CD4-positive, CD25-positive, alpha-beta regulatory T cell (primary cell): ENCODE measurements at places on chromosomes 5 and 9. TPM values are rescaled to one million over a fixed set of nuclear protein-coding genes. Genes with fewer than 3 reads are reported as not detected.

The SOHLH1 gene
- not detected for total RNA-seq

The TRPM3 gene
- total RNA-seq, result not detected

The CANX gene
- total RNA-seq, result 180 TPM

The C5orf58 gene
- total RNA-seq, result not detected

The ZNF474 gene
- 0.20 TPM for total RNA-seq

The KLHL3 gene
- total RNA-seq, result 24.4 TPM

The EFNA5 gene
- not detected for total RNA-seq

The SPINK13 gene
- not detected for total RNA-seq

The CLIC3 gene
- 1.0 TPM for total RNA-seq

The C8G gene
- 1.1 TPM for total RNA-seq

DNA sequence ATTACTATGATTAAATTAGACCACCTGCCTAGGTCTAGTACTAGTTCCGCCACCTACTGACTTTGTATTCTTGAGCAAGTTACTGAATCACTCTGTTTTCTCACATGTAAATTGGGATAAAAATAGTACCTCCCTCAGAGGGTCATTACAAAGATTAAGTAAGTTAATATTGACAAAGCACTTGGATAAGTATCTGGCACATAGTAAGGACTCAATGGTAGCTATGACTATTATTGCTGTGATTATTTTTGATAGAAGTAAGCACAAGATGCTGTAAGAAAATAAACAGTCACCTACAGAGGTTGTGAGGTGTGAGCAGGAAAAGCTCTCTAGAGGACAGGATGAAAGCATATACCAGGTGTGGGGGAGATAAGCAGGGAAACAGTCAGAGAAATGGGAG is 173.1 kb upstream of the PAPPA start:
- no peak for DNase-seq

GRCh38 chr9:37953775-37954437 is 50.0 kb upstream of the SLC25A51 start:
- DNase-seq, result no peak

DNA sequence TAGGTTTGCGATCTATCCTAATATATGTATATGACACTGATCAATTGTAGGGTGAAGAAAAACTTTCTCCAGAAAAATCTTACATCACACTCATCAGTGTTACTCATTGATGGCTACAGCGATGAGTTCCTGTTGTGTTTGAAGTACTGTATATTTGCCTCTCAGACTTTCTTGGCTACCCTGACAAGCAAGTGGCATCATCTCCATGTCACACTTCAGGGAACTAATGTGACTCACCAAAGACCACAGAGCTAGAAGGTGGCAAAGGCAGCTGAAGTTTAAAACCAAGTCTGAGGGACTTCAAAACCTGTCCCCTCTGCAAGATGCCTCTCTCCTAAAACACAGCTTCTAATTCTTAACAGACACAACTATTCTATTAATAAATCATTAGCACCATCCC is 451.4 kb downstream of the CTNND2 start:
- DNase-seq, result no peak

- DNase-seq, result peak; percentile 44
Observed at GRCh38 chr9:133347515-133347984, 381 bp downstream of the MED22 start.

GRCh38 chr9:138069731-138070456 is 192.3 kb downstream of the CACNA1B start:
- DNase-seq, result no peak

DNA sequence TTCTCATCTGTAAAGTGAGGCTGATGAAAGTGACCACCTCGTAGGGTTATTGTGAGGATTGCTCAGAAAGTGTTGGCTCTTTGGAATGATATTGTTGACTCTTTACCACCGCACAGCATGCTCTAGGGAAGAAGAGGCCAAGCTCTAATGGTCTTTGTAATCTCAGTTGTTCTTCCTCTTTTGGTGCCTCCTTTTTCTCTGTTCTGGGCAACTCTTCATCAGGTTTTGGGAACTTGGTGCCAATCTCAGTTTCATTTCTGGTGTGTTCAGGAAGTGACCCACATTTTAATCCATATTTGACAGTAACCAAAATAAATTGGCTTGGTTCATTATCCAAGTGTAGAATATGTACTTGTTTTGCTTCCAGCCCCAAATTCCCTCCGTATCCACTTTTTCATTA is 25.1 kb downstream of the ARHGAP26 start:
- no peak for DNase-seq

- no peak for DNase-seq
Observed at GRCh38 chr9:31027678-31028077, 1356.8 kb upstream of the ACO1 start.

DNA sequence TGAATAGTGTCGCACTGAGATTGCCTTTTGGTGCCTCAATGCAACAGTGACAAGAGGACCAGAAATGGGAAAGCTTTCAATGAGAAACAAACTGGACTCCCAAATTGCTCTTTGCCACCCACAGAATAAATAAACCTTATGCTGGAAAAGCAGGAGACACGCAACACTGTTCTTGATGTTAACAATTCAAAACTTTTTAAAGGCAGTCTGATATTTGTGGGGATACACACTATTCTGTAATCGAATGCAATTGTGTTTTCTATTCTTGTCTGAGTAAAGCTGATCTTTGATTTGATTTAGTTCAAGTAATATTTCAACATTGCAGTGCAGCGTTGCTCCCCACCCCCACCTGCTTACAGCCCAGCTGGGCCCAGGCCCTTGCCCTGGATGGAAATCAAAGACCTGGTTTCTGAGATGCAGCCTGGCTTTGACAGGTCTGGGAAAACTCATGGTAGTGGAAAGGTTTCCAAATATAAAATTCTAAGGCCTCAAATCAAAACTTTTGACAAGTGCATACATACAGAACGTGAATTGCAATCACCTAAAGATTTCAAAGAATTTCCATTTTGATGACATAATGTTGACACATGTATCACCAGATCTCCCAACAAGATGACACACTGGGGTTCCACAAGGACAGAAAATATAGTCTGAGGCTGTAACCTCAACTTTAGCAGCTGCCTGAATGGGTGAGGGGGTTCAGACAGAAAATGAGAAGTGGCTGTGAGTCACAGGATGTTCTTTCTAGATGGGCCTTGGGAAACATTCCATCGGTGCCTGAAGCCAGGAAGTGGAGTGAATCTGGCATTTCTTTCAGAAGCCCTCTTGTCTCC is 55.1 kb downstream of the ABCA1 start:
- DNase-seq, result no peak

GRCh38 chr9:109771796-109772531 is 8.0 kb upstream of the PALM2AKAP2 start:
- DNase-seq, result no peak

GRCh38 chr5:58227858-58228257 is 232.0 kb downstream of the PLK2 start:
- no peak for DNase-seq
